ENCODE measurements at places on chromosomes 5 and 9.

GRCh38 chr9:107138261-107138992 lies 144.7 kb upstream of the RAD23B start:
- no peak for DNase-seq

DNA sequence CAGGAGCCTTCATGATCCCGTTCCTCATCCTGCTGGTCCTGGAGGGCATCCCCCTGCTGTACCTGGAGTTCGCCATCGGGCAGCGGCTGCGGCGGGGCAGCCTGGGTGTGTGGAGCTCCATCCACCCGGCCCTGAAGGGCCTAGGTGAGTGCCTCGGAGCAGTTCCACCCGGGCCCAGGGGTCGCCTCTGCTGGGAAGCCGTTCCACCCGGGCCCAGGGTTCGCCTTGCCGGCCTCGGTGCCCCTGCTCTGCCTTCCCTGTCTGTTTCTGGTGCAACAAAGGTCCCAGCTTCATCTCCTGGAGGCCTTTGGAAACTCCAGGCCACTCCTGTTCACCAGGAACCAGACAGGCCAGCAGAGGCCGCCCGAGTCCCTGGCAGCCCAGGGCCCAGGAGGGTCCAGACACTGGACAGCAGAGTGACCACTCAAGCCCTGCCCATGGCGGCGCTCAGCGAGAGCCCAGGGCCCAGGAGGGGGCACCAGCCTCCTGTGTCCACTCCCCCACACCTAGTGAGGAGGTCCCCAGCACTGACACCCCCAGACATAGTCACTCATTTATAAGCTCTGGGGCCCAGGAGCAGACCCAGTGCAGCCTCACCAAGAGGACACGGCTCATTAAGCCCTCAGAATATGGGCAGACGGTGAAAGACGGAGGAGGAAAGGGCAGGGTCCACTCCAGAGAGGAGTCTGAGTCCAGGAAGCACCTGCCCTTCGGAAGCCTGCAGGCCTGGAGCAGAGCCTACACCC lies 7.5 kb downstream of the SLC6A19 start:
- no peak for DNase-seq

GRCh38 chr9:133155156-133155555 lies 8.6 kb downstream of the GBGT1 start:
- DNase-seq = no peak

- no peak for DNase-seq
Measured at GRCh38 chr5:75931175-75931574, 152.0 kb upstream of the SV2C start.

- peak; percentile 27 for DNase-seq
Measured at GRCh38 chr9:93576258-93577077, at the start of gene PHF2. TSS of gene PHF2 (plus strand) at chr9:93576584. CDS start at chr9:93576774, 190 bp downstream.

GRCh38 chr9:94112716-94113465 lies 28.6 kb downstream of the PTPDC1 start:
- DNase-seq = no peak

GRCh38 chr5:67187006-67187715 lies 9.4 kb downstream of the CD180 start:
- no peak for DNase-seq

All from putamen (tissue), 1 donor.